ENCODE measurements at places on chromosomes 12 and 14.
A peak's percentile ranks its signal among the peaks of the same experiment; 100 is the strongest.

DNA sequence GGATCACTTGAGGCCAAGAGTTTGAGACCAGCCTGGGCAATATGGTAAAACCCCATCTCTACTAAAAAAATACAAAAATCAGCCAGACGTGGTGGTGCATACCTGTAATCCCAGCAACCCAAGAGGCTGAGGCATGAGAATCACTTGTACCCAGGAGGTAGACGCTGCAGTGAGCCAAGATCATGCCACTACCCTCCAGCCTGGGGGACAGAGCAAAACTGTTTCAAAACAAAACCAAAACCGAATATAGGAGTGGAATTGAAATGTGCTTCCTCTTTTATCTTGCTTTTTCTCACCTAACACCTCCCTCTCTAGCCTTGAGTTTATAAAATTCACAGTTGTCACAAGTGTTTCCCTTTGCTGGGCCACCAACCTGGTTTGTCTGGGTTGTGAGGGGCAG, 181.9 kb downstream of the PAH start:
- DNase-seq, result no peak

- DNase-seq, result no peak
Measured at GRCh38 chr14:64541261-64541971, 875 bp downstream of the HSPA2 start.

DNA sequence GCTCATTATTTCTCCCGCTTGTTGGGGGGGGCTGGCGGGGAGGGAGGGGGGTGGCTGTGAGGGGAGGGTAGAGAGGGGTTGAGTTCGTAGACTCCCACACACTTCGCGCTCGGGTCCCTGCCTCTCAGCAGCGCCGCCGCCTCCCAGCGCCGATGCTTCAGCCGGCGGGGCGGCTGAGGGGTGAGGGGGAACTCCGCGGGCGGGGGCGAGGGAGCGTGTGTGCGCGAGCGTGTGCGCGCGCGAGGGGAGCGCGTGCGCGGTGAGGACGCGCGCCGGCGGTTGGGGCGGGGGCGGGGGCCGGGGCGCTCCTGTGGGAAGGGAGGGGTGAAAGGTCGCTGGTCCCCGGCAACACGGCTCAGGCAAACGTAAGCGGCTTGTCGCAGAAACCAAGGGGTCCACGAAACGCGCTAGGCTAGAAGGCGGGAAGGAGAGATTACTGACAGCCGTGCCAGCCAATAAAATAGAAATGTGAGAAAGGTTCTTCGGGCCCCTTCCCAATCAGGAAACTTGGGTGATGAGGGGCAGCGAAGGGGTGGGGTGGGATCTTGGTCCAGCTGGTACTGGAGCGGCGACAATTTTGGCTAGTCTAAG, 343 bp upstream of the NOVA1 start:
- peak; percentile 75 for DNase-seq

DNA sequence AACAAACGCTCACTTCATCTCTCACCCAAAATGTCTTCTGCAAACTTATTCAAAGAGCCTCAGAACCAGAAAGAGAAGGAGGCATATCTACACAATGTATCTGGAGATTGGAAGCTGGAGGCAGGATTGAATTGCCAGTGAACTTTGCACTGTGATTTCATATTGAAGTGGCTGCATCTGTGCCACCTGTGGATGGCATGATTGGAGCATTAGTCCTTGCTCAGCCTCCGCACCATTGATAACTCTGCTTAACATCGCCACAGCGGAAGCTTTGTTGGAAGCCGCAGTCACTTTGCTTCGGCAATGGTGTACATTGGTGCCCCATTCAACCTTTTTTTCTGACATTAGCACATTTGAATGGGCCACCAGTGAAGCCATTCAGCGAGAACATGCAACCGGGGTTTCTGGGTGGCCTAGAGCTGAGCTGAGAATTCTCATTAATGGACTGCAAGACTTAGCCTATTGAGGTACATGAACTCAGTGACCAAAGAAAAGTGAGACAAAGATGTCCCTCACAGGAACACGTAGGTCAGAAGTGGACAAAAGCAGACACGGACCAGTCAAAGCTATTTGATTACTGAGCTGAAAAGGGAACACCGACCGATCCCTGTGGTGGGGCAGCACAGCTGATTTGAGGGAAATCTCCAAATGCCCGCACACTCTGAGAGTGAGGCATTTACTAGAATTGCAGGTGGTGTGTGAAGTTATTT, 130.4 kb downstream of the BRMS1L start:
- no peak for DNase-seq

DNA sequence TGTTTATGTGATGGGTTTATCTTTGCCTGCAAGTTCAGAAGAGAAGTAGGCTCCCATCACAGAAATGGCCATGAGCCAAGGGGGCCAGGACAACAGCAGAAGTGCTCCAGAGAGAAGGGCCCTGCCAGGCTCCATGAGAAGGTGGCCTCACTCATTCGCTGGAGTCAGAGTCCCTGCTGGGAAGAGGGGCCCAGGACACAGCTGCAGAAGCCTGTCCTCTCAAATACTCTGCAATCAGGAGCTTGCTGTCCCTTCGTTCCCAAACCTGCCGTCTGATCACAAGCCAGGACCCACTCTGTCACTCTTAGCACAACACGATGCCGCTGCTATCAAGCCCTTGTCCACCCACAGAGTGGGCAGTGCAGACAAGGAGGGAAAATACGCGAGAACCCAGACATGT, 306.2 kb upstream of the FKBP4 start:
- no peak for DNase-seq

DNA sequence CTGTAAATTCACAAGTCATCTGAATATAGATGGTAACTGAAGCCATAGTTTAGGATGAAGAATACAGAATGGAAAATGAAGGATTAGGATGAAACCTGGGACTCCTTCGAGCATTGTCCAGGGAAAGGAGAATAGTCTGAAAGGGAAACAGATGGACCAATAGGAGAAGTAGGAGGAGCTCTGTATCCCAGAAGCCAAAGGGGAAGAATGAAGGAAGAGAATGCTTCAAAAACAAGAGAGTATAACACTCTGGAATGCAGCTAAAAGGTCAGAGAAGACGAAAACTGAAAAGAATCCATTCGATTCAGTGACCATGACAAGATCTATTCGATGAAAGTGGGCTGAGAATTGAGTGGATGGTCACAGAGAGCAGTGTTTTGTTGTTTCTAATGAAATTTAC, 1.0 kb downstream of the GMFB start:
- no peak for DNase-seq

GRCh38 chr12:98838231-98838647, 193.1 kb downstream of the APAF1 start:
- DNase-seq, result no peak

- DNase-seq, result no peak
Measured at GRCh38 chr12:59695379-59695778, 99.5 kb downstream of the SLC16A7 start.

DNA sequence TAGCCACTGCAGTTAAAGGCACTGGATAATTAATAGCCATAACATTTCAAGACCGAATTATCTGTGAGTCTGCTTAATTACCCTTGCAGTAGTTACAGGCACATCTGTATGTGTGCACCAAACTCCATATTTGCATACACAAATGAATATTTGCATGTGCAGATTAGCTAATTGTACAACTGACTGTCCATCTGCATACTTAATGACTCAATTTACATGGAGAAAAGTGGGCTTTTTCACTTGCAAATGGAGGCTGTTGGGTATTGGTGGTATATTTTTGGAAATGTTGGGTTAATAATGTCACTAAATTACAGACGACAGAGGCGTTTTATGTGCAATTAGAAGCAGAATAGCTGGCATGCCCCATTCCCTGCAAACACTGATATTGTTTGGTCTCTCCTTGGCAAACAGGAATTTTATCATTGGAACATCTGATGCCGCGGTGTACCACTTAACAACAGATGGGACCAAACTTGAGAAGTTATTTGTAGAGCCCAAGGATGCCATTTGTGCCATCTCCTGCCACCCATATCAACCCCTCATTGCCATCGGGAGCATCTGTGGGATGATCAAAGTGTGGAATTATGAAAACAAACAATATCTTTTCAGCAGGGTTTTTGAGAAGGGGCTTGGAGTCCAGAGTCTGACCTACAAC, 39.6 kb downstream of the CFAP251 start:
- DNase-seq, result no peak

DNA sequence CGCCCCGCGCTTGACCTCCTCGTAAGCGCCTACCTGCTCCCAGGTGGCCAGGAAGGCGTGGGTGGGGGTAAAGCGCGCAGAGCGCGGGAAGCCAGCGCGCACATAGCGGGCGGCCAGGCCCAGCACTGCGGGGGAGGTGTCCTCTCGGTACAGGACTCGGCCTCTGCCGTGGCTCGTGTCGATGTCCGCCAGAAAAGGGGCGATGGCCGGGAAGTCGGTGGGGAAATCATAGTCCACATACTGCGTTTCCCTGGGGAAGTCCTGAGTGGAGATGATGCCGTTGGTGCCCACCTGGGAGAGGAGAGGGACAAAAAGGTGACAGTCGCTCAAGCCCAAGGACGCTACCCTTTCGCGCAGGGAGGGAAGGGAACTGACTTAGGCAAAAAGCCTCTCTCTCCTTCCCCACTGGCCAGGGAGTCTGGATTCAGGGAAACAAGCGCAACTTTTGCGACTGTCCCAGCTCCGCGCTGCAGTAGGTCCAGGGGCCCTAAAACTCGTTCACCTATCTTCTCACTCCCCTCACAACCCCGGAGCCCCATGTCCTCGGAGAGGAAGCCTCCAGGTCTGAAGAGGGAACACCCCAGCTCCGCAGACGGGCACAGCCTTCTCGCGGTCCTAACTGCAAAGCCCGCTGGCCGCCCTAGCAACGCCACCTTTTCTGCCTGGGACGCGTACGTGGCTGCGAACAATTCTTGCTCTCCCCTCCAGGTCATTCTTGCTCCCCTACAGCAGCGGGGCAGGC, 815 bp downstream of the NID2 start:
- peak; percentile 67 for DNase-seq

GRCh38 chr14:54344445-54344844, 52.4 kb upstream of the CDKN3 start:
- DNase-seq, result no peak

GRCh38 chr12:122087431-122088178, 9.0 kb downstream of the MLXIP start:
- peak; percentile 53 for DNase-seq

DNA sequence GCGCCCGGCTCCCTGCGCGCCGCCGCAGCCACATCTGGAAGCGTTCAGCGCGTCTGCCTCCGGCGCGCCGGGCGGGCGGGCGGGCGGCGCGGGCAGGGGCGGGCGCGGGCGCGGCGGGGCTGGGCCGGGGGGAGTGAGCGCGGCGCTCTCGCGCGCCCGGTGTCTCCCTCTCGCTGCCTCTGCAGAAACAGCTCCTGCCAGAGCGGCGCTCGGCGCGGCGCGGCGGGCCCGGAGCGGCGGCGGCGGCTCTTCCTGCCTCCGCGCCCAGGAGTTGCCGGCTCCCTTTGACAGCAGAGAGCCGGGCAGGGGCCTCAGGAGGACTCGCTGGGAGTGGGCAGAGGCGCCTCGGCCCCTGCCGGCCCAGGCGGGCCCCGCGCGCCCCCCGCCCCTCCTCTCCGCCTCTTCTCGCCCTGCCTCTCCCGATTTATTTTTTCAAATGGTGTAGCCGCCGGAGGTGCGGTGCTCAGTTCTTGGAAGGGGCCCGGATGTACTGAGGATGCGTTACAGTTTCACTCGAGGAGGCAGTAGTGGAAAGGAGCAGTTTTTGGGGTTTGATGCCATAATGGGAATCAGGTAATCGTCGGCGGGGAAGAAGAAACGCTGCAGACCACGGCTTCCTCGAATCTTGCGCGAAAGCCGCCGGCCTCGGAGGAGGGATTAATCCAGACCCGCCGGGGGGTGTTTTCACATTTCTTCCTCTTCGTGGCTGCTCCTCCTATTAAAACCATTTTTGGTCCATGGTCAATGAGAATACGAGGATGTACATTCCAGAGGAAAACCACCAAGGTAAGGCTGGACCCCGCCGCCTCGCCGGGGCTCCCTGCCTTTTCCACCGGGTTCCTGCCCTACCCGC, at the start of gene CACNA1C:
CACNA1C (plus strand) TSS at position 162 of the 853 bp plus-strand sequence; CDS start at position 738, 576 bp downstream.
- no peak for DNase-seq

DNA sequence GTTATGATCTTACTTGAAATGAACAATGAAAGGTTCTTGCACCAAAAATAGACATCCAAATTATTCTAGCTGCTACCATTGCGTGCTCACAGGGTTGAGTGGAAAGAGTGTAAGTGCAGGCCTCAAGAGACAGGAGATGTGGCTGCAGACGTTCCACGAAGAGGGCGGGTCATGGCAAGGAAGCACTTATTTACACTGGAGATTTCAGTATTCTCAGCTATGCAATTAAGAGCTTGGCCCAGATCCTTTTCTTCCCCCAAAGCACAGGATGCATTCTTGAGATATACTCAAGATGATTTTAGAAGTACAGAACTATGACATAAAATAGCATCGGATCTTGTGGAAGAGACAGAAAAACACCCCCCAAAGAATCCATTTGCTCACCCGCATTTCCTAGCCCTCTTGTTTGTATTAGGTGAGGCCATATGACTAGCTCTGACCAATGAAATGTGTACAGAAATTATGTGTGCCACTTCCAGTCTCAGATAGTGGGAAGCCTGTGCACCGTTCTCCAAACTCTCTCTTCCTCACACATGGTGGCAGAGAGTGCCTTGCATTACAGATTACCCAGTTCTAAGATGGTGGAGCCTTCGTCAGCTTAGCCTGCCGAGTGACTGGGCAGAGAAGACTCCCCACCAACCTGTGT, 261.4 kb downstream of the TTC8 start:
- DNase-seq, result no peak

DNA sequence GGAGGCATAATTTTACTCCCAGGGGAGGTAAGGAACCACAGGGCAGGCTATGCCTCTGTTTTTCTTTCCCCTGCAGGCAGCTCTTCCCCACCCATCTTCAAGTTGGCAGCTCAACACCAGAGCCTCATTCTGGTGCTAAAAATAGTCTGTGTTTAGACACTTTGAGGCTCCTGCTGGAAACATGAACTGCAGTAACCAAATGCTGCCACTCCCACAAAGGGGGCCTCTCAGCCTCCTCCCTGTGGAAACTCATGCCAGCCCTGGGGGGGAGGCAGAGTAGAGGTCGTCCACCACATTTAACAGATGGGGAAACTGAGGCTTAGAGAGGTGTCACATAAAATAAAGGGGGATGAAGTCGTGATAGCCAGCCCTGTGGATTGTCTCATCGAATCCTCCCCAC, 61.4 kb downstream of the WSCD2 start:
- no peak for DNase-seq

DNA sequence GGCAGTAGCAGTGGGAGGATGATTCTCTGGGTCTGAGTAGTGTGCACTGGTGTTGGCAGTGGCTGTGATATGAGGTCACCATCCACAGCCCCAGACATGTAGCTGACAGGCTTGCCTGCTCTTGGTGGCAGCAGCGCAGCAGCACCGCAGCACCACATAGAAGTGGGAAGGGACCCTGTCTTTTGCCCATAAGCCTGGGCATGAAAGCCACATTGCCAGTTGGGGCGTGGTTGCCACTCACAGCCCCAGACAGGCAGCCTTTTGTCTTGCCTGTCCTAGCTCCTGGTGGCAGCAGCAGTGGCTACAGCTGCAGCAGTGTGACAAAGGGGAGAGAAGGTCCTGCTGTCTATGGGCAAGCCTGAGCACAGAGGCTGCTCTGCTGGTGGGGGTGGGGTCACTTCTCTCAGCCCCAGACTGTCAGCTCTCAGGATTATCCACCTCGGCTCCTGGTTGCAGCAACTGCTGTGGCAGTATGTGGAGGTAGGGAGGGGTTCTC, 71.5 kb downstream of the BRMS1L start:
- DNase-seq, result no peak

- DNase-seq, result no peak
Measured at GRCh38 chr12:66716522-66716921, 37.6 kb upstream of the GRIP1 start.
